ENCODE measurements at places on chromosomes 12 and 14. TPM values are rescaled to one million over a fixed set of nuclear protein-coding genes. Genes with fewer than 3 reads are reported as not detected.

Gene GON7
- 17.4 TPM for total RNA-seq

Gene OTX2
- not detected for total RNA-seq

DNA sequence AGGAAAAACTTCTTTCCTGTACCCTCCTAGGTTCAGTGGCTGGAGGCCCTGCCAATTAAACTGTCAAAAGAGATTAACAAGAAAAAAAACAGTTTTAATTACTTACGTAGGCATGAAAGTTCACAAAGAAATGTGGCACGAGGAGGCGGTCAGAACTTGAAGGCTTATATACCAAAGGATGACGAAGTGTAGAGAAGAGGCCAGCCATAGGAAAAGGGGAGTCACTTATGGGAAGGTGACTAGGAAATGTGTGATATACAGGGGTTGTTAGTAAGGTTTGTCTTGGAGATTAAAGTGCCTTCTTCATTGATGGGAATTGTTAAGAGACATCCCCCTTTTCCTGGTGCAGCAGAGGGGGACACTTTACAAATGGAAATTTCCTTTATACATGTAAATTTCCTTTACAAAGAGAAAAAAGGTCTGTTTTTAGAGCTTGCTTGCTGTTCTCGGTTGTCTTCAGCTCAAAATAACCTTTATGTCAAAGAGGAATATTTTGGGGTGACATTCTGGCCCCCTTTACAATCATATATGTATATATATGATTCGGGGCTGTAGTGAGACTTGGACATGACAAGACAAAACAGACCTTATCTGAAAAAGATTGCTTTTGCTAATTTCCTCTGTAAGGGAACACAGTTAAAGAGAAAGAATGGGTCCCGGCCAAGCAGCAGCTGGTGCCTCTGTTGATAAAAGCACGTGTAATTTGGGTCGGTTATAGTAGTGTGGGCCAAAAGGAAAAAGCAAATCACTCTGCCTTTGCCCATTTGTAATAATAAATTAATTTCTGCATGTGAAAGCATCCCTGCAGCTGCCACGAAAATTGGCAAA is 38.6 kb downstream of the SYNE2 start:
- no peak for DNase-seq

- DNase-seq: no peak
Measured at GRCh38 chr14:41604721-41605531, 1.8 kb upstream of the LRFN5 start.
